ENCODE measurements at places on chromosomes 7 and 10.

DNA sequence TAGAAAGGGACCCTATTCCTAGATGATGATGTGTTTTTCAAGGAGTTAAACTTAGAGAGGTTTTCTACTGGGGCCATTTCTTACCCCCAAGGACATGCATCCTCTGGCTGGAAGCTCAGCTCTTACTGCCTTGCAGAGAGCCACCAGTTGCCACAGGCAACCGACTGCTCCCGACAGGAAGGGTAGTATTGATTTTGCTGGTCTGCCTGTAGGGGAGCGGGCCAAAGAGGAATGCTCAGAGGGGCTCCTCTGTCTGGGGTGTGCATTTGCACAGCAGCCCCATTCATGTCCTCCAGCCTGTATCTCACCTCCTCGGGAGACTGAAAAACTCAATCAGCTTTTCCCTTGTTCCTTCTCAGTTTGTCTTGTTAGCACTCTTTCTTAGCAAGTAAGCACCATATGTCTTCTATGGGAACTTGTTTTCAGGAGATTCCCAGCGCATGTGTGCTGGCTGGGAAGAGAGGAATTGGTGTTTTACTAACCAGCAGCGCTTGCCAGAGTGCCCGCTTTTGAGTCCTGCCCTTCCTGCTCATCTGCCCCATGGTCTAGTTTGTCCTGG is 739.0 kb upstream of the GALNT17 start:
- H3K27ac ChIP-seq: no peak overlapping the region
- H3K4me3 ChIP-seq: no peak overlapping the region
- H3K27me3 ChIP-seq: no peaks in the 10 kb centered on the region
- H3K36me3 ChIP-seq: no peaks in the 10 kb centered on the region
- no peaks in the 10 kb centered on the region for H3K4me1 ChIP-seq
- DNase-seq: no peak

- H3K27me3 ChIP-seq: peaks cover 32% of the 10 kb centered on the region
- no peaks in the 10 kb centered on the region for H3K4me1 ChIP-seq
- H3K36me3 ChIP-seq: no peaks in the 10 kb centered on the region
- no peak overlapping the region for H3K4me3 ChIP-seq
- no peak overlapping the region for H3K27ac ChIP-seq
Observed at GRCh38 chr10:96411716-96412320, 53.0 kb upstream of the OPALIN start.

- H3K27me3 ChIP-seq: no peaks in the 10 kb centered on the region
- H3K4me3 ChIP-seq: no peak overlapping the region
- peaks cover 7% of the 10 kb centered on the region for H3K36me3 ChIP-seq
Observed at GRCh38 chr10:96922978-96923948, 91.2 kb downstream of the LCOR start.

DNA sequence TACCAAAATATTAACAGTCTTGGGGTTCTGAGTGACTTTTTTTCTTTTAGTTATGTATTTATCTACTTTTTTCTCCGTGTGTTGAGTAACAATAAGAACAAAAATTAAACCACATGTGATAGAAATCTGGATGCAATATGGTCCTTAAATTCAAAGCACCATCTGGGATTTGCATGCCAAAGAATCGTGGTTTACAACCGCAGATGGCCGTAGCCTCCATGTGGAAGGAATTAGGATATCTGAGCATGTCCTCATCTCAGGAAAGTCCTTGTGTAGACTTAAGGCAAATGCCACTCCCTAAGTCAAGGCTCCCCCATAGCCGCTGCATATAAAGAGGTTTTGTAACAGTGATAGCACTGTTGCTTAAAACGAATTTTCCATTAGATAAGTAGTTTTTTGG is 304.0 kb downstream of the ZEB1 start:
- no peaks in the 10 kb centered on the region for H3K36me3 ChIP-seq
- DNase-seq: no peak
- H3K4me1 ChIP-seq: no peaks in the 10 kb centered on the region
- no peak overlapping the region for H3K27ac ChIP-seq
- H3K27me3 ChIP-seq: no peaks in the 10 kb centered on the region
- no peak overlapping the region for H3K4me3 ChIP-seq

GRCh38 chr7:92057375-92057774 is 76.9 kb downstream of the CYP51A1 start:
- H3K4me3 ChIP-seq: no peak overlapping the region
- H3K27ac ChIP-seq: no peak overlapping the region
- no peaks in the 10 kb centered on the region for H3K4me1 ChIP-seq

GRCh38 chr10:108465871-108466641 is 1301.5 kb upstream of the SORCS1 start:
- H3K27ac ChIP-seq: no peak overlapping the region
- no peaks in the 10 kb centered on the region for H3K4me1 ChIP-seq
- no peaks in the 10 kb centered on the region for H3K27me3 ChIP-seq
- no peak for DNase-seq

- peaks cover 92% of the 10 kb centered on the region for H3K36me3 ChIP-seq
- H3K4me3 ChIP-seq: no peak overlapping the region
- DNase-seq: no peak
- H3K4me1 ChIP-seq: peaks cover 9% of the 10 kb centered on the region
Observed at GRCh38 chr7:149202831-149203231, 7.5 kb downstream of the ZNF282 start.

- DNase-seq: no peak
- H3K27ac ChIP-seq: no peak overlapping the region
- no peaks in the 10 kb centered on the region for H3K36me3 ChIP-seq
- H3K4me1 ChIP-seq: no peaks in the 10 kb centered on the region
- no peaks in the 10 kb centered on the region for H3K27me3 ChIP-seq
Observed at GRCh38 chr10:62514079-62514693, 140.0 kb downstream of the ZNF365 start.

GRCh38 chr7:52830801-52831200 is 204.6 kb upstream of the POM121L12 start:
- no peak overlapping the region for H3K4me3 ChIP-seq
- H3K27ac ChIP-seq: no peak overlapping the region
- no peaks in the 10 kb centered on the region for H3K4me1 ChIP-seq
- no peak for DNase-seq
- no peaks in the 10 kb centered on the region for H3K27me3 ChIP-seq

All from SJSA1 (cell line).